GM12891 (cell line): ENCODE measurements at places on chromosomes 4 and X.

DNA sequence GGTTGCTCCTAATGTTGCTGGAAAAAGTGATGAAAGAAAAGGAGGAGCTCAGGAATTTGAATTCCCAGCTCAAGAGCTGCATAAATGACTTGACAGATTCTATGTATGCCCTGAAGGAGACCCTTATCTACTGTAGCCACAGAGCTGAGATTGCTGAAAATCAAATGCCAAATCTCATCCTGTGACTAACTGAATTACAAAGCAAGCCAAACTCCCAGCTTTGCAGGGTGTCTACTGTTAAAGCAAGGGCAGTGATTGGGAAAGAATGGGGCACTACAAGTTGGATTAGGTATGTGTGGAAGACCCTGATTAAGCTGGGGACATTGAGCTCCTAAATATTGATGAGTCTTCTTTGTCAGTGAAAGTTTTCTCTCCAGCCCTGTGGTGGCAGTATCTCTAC is 20.8 kb upstream of the SMIM9 start:
- DNase-seq, result no peak

DNA sequence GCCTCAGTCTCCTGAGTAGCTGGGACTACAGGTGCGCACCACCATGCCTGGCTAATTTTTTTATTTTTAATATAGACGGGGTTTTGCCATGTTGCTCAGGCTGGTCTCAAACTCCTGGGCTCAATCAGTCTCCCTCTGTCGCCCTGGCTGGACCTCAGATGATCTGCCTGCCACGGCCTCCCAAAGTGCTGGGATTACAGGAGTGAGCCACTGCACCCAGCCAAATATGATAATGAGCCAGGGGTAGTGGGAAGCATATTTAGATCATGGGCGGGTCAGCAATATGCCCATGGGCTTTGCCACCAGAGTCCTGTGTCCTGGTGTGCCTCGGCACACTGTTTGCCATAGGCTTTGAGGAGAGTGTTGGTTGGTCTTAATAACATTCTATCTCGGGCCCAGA is 71.8 kb downstream of the FAM193A start:
- DNase-seq, result no peak

- DNase-seq, result no peak
Measured at GRCh38 chr4:151169223-151169622, 69.8 kb downstream of the RPS3A start.

DNA sequence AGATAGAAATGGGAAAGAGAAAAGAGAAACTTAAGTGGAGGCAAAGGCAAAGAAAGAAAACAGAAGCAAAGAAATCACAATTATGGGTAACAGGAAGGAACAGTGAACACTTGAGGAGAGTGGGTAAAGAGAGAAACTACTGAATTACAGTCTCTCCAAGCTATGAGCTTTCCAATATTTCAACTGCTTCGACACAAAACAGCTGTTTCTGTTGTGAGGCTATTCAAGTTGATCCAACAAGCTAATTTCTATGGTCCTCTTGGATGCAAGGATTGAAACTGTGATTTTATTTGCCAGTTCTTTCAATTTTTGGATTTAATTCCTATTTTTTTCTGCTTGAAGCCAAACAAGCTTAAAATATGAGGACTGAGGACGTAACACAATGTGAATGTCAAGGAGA is 80.5 kb upstream of the ADGRA3 start:
- DNase-seq, result no peak

- DNase-seq, result no peak
Measured at GRCh38 chrX:134543288-134543687, 83.3 kb downstream of the HPRT1 start.

GRCh38 chrX:21656587-21657317 is 1.4 kb downstream of the KLHL34 start:
- no peak for DNase-seq

GRCh38 chr4:129077326-129077725 is 16.0 kb downstream of the SCLT1 start:
- DNase-seq, result no peak

- no peak for DNase-seq
Measured at GRCh38 chrX:140916872-140917271, 85.5 kb upstream of the SPANXB1 start.

DNA sequence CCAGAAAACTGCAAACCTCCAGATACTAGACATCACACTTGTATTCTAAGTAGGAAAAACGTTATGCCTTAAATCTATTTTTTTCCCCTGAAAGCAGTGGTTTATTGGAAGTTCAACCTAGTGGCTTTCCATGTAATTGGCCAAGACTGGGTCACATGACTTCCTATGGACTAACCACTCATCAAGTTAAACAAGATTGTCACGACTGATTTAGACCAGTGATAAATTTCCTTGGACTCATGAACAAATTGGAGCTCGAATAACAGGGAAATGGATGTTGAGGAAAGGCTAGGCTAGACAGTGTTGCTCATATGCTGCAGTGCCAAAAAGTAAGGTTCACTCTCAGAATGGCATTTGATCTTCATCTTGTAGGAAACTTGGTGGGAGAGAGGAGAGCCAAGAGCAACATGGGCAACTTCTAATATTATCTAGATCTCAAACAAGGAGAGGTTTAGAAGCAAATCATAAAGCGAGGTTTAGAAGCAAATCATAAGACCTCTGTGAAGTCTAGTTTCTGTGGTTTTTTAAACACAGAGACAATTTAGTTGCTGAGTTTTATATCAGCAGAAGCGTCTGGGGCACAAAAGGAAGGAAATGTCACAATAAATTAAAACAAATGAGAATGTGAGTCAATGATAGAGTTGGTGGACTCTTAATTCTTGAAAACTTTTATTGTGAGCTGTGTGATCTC is 165.6 kb upstream of the BOD1L1 start:
- DNase-seq, result no peak

DNA sequence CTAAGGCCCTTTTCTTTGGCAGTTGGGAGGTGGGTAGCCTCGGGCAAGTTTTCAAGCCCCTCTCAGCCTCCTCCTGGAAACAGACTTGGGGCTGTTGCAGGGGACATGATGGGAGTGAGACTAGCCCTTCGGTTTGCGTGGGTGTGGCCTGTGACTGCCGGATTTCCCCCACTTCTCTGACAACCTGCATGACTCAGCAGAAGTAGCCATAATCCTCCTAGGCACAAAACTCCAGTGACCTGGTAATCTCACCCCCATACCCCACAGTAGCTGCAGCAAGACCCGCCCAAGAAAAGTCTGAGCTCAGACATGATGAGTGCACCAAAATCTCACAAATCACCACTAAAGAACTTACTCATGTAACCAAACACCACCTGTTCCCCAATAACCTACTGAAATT is 433.7 kb upstream of the AMOT start:
- no peak for DNase-seq

GRCh38 chr4:111883557-111883999 is 261.7 kb upstream of the FAM241A start:
- DNase-seq, result no peak

GRCh38 chr4:87986508-87986907 is 11.0 kb downstream of the SPP1 start:
- DNase-seq, result no peak

DNA sequence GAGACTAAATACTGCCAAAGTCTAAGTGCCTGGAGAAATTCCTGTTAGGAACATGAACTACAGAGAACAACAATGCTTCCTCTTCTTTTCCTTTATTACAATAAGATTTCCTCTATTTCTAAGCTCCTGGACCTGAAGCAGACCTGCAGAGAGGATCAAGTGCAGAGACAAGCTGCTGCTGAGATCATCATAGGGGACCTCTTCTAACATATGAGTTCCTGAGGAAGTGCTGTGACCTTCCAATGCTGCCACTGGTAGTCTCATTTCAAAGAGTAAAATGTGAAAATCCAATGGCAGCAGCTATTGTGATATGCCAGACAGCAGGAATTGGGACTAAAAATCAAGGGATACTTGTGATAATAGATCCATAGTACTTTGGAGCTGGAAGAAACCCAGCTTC is 28.0 kb downstream of the CCNG2 start:
- no peak for DNase-seq

DNA sequence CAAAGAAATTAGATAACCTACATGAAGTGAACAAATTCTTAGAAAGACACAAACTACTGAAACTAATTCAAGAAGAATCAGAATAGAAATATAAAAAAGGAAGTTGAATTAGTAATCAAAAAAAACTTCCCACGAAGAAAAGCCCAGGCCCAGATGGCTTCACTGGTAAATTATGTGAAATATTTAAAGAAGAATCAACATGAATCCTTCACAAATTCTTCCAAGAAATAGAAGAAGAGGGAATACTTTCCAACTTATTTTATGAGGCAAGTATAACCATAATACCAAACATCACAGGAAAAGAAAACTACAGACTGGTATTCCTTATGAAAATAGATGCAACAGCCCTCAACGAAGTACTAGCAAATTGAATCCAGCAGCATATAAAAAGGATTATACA is 30.7 kb downstream of the MOSPD2 start:
- no peak for DNase-seq

- no peak for DNase-seq
Measured at GRCh38 chr4:139622901-139623381, 42.7 kb upstream of the MGST2 start.

DNA sequence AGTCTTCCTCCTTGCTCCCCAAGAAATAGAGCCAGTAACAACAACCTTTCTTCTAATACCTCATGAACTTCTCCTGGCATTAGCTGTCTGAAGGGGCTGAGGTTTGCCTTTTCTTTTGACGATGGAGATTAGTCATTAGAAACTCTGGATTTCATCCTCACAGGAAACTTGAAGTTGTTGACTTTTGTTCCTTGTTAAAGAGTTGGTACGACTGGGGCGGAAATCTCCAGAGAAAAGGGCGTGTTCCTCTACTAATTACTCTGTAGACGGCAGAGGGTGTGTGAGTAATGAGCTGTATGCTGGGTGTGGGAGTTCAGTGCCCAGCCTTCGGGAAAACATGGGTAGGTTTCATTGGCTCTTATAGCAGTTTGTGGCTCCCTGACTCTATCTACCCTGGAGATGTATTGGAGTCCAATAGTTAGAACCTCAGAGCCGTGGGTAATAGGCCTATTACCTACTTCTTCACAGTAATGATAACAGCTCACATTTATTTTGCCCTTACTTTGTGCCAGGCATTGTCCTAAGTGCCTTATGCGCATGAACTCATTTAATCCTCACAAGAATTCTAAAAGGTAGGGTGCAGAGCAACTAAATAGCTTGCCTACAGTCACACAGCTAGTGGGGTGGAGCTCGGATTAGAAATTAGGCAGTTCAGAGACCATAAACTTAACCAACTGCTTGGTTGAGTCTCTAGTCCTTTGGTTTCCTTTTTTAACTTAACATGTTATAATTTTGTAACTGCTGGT is 23.4 kb downstream of the TMEM164 start:
- DNase-seq, result no peak

GRCh38 chrX:110871839-110872238 is 76.2 kb upstream of the CHRDL1 start:
- no peak for DNase-seq

DNA sequence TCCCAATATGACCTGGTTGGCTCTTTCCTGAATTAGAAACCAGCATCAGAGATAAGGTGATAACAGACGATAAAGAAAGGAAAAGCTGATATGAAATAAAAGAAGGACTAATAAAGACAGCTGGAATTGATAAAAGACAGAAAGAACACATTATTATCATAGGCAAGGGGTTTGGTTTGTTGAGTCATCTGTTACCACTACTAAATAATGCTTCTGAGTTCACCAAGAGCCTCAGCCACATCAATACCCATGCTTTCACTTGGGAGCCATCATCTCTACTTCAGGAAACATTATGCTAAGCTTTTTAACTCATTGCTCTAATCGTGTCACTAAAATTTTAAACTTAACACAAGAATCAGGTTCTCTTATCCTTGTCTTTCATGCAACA is 27.6 kb downstream of the ANXA5 start:
- DNase-seq, result no peak
